Epithelial cell of umbilical artery (primary cell): ENCODE measurements at places on chromosomes 12 and 14. TPM values are rescaled to one million over a fixed set of nuclear protein-coding genes. Genes with fewer than 3 reads are reported as not detected.

RFC5 gene
- total RNA-seq, result 16.2 and 20.4 TPM in 2 replicates

SLC7A8 gene
- total RNA-seq, result 0.65 and 1.7 TPM in 2 replicates

SLC35E3 gene
- total RNA-seq, result 1.4 and 4.5 TPM in 2 replicates

RACGAP1 gene
- total RNA-seq, result 56.8 and 87.5 TPM in 2 replicates

GPRC5A gene
- 4.2 and 14.3 TPM in 2 replicates for total RNA-seq

CISTR gene
- total RNA-seq, result not detected in 2 replicates

RPL10L gene
- not detected in 2 replicates for total RNA-seq

CMA1 gene
- total RNA-seq, result not detected in 2 replicates

TMCC3 gene
- total RNA-seq, result 20.5 and 26.6 TPM in 2 replicates

TBX3 gene
- total RNA-seq, result 0.97 and 1.7 TPM in 2 replicates

SIVA1 gene
- 192 and 218 TPM in 2 replicates for total RNA-seq

MDM1 gene
- 6.8 and 15.8 TPM in 2 replicates for total RNA-seq

FAR2 gene
- 40.3 and 72.4 TPM in 2 replicates for total RNA-seq

PZP gene
- 0.30 and 0.97 TPM in 2 replicates for total RNA-seq

SLCO1B1 gene
- total RNA-seq, result not detected in 2 replicates

TSPAN19 gene
- total RNA-seq, result not detected in 2 replicates

OAS3 gene
- 8.1 and 118 TPM in 2 replicates for total RNA-seq

GPR135 gene
- total RNA-seq, result 0.61 and 0.97 TPM in 2 replicates

NELL2 gene
- total RNA-seq, result under 0.01 TPM in 1 of 2 replicates, not detected in the other

HECTD4 gene
- total RNA-seq, result 11.4 and 17.8 TPM in 2 replicates

GRIP1 gene
- total RNA-seq, result 0.15 and 0.32 TPM in 2 replicates

KLRD1 gene
- under 0.01 and 0.30 TPM in 2 replicates for total RNA-seq

GPX2 gene
- not detected in 2 replicates for total RNA-seq

RD3L gene
- total RNA-seq, result not detected in 2 replicates

TTC9 gene
- total RNA-seq, result under 0.01 and 0.15 TPM in 2 replicates

TGFB3 gene
- 0.91 and 1.3 TPM in 2 replicates for total RNA-seq

HHIPL1 gene
- 2.6 and 4.4 TPM in 2 replicates for total RNA-seq

NRL gene
- total RNA-seq, result 0.32 and 0.76 TPM in 2 replicates

TAS2R31 gene
- total RNA-seq, result 5.2 and 6.8 TPM in 2 replicates

MUCL1 gene
- total RNA-seq, result not detected in 2 replicates

FZD10 gene
- not detected in 2 replicates for total RNA-seq
